ENCODE measurements at places on chromosomes 6 and 20.

GRCh38 chr6:17297271-17298080 is 16.3 kb downstream of the RBM24 start:
- DNase-seq: no peak

DNA sequence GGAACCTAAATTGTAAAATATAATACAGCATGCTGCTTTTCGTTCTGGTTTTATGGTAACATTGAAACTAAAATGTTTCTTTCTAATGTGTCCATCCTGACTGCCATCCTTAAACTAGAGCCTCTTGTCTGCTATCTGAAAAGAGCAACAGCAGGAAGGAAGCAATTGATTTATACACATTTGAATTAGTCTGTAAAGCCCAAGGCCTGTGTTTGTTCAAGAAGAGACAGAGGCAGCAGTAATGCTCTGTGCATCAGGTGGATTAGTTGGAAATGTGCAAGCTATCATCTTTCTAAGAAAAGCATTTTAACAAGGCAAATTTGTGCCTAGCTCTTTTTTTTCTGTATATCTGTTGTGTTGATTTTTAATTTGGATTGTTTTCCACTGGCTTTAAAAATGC is 128.6 kb downstream of the SCAF8 start:
- DNase-seq: no peak

GRCh38 chr20:8667306-8667705 is 401.6 kb upstream of the PLCB4 start:
- DNase-seq: no peak

- no peak for DNase-seq
Observed at GRCh38 chr6:26030716-26031115, 56.5 kb upstream of the HFE start.

GRCh38 chr6:2938632-2939083 is 32.7 kb downstream of the SERPINB6 start:
- DNase-seq: no peak

DNA sequence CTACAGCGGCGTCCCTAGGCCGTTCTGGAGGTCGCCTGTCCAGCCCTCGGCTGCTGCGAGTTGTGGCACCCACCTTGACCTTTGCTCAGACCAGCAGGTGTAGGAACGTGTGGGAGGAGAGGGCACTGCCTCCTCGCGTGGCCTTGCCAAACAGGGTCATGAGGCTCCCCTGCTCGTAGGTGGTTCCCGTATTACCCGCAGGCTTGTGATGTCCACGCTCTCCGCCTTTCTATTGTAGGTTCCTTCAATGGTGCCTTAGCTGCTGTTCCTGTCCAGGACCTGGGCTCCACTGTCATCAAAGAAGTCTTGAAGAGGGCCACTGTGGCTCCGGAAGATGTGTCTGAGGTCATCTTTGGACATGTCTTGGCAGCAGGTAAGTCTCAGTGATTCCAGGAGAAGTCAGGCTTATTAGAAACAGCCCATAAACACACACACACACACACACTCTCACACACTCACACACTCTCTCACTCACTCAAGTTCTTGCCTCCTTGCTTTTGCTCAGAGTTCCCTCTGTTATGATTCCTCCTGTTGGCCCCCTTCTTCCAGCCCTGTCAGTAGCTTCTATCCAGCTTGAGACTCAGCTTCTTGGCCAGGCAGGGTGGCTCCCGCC is 942 bp downstream of the ACAT2 start:
- no peak for DNase-seq

- no peak for DNase-seq
Observed at GRCh38 chr20:35837577-35838195, 65.9 kb downstream of the PHF20 start.

- DNase-seq: no peak
Observed at GRCh38 chr6:53724501-53724900, 58.9 kb upstream of the KLHL31 start.

DNA sequence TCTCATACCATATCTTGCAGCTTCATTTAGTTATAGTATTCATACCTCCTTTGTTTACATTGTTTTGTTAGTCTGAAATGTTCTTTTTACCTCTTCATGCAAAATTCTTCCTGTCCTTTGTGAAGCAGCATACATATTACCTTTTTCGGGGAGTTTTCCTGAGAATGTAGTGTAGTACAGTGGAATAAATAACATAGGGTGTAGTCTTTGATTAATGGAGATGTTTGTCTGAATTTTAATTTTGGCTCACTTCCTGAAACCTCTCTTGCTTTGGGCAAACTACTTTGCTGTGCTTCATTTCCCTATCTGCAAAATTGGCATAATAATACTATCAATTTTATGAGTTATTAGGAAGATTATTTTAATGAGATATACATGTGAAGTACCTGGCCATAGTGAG is 5.6 kb downstream of the MACROD2 start:
- no peak for DNase-seq

- no peak for DNase-seq
Observed at GRCh38 chr6:126531286-126531685, 191.4 kb downstream of the CENPW start.

- DNase-seq: no peak
Observed at GRCh38 chr20:9212735-9213134, 143.8 kb downstream of the PLCB4 start.

GRCh38 chr6:14596410-14596809 is 478.8 kb downstream of the CD83 start:
- DNase-seq: peak; percentile 16

DNA sequence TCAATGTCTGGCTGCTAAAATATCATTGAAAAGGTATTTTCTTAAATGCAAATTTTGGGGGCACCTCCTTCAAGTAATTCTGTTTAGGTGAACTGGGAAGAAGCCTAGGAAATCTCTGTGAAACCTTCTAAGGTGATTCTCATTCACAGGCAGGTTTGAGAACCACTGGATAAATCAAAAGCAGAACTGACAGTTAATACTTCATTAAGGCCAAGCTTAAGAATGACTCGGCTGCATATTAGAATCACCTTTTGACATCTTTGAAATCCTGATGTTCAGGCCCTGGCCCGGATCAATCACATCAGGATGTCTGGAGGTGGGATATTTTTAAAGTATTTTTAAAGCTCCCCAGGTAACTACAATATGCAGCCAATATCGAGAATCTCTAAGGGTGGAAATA is 50.6 kb downstream of the FKBP1C start:
- no peak for DNase-seq

DNA sequence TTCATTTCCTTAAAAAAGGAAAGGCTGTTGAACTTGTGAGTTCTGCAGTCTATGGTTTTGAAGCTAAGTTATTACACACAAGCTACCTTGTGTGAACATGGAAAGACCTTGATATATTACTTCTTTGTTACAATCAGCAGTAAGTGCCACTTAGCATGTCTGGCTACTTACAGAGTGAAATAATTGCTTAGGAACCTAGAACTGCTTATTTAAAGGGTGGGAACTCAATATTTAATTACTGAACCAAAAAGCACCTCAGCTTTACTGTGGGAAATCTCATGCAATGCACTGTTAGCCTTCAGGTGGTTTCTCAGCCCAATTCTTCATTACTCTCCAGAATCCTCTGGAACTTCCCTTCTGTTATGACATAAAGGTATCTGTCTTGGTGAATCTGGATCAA is 17.9 kb downstream of the PERP start:
- DNase-seq: no peak

GRCh38 chr6:29949934-29950333 is 7.6 kb downstream of the HLA-A start:
- no peak for DNase-seq

DNA sequence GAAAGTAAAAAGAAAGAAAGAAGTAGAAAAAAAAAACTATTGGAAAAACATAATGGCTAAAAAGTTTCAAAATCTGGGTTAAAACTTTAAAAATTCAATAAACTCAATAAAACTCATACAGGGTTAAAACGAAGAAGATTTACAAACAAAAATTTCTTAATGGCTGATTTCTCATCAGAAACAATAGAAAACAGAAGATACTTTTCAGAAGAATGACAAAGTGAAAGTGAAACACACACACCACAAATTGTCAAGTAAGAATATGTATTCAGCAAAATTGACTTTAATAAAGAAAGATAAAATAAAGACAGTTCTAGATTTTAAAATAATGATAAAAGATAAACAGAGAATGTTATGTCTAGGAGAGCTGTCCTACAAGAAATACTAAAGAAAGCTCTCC is 618.9 kb upstream of the GJE1 start:
- peak; percentile 10 for DNase-seq

DNA sequence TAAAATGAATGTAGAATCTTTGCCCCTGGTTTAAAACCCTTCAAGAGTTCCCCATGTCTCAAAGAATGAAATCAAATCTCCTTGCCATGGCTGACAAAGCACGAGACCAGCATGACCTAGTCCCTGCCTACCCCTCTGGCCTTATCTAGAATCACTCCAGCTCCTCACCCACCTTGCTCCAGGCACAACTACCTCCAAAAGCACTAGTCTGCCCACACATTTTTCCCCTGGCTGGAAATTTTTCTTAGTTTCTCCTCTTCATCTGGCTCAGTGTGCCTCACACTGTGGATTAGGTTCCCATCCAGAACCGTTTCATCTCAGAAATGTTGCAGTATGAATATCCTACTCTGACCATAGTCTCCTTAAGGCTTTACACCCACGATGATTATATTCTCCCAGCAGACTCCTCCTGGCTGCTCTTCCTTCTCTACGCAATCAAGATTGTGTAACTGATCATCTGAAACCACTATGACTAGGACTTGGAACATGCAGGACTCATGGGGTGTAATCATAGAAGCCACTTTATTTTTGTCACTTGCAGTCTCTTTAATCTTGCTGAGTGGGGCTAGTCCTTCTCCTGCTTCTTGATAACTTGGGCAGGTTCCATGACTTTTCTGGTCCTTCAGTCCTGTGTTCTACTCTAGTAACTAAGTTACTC is 7.8 kb upstream of the MRS2 start:
- no peak for DNase-seq

GRCh38 chr20:32285082-32285620 is 7.7 kb downstream of the KIF3B start:
- DNase-seq: no peak

GRCh38 chr20:54154439-54154838 is 19.3 kb downstream of the CYP24A1 start:
- no peak for DNase-seq

GRCh38 chr6:156654919-156655918 is 122.0 kb upstream of the ARID1B start:
- no peak for DNase-seq

DNA sequence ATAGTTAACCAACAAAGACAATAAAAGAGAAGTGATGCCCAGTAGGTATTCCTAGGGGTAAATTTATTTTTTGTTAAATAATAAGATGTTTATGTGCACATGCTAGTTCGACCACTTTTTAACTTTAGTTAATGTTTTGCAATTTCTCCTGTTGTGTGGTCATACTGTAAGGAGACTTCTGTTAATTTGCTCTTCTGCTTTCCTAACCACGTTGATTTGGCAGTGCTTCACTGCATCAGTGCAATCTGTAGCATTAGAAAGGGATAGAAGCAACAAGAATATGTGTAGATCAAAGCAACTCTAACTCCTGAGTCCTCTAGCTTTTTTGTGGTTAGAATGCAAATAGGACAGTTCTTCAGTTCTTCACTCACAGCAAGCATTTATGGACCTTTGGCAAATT is 13.9 kb downstream of the MYB start:
- peak; percentile 41 for DNase-seq

DNA sequence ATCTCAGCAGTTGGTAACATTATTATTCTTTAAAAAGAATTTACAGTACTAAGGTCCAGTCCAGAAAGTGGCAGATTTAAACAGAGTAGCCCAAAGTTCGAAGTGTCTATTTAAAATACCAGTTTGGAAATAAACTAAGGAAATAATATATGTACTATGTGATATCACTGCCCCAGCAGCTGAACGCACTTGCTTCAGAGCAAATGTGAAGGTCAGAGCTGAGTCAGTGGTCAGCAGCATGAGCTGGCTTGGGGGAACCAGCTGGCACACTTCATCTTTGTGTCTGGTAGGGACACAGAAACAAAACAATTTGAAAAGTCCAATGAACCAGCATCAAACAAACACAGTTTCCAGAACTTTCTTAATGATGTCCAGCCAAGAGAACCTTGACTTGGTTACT is 15.4 kb downstream of the TMEM14B start:
- DNase-seq: no peak

- no peak for DNase-seq
Observed at GRCh38 chr20:6588296-6588695, 179.2 kb upstream of the BMP2 start.

GRCh38 chr6:40545954-40546353 is 41.2 kb downstream of the LRFN2 start:
- no peak for DNase-seq
